ENCODE measurements at places on chromosomes 1 and 21.

- DNase-seq, result no peak
These were observed 4.0 kb downstream of the TEX50 start for GRCh38 chr1:173639102-173639501.

DNA sequence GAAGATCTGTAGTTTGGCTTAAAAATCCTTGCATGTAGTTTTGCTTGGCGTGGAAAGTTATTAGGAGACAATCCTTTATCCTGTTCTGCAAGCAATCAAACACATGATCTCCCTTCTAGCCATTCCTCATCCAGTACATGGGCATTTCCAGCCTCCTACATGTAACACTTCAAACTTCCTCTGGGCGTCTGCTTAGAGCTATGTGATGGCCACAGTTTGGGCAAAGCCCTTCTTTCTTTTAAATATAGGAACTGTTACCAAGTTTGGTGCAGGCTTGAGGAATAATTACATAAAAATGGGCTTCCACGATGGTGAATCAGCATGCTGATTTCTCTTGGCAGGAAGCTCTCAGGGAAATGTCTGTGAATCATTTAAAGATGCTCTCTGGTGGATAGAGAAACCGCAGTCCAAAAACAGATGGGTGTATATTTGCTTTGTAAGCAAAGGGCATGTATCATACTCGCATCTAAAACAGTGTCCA is 176.9 kb upstream of the FMN2 start:
- no peak for DNase-seq

DNA sequence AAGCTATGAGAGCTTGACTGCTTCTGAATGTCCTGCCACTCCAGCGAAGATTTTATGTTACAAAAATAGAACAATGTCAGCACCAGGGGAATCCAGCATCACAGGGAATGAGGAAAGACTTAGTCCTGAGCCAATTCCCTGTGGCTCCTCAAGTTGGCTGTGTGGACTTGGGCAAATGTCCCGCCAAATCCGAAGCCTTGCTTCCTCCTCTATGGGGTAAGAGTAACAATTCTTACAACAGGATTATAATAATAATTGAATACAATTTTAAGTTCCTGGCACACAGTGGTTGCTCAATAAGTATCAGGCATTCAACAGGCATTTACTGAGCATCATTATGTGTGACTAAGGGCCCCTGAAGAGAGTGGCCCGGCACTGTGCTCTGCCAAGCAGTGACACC is 44.4 kb downstream of the STPG1 start:
- no peak for DNase-seq

GRCh38 chr1:63645317-63645716 is 52.1 kb downstream of the PGM1 start:
- no peak for DNase-seq

GRCh38 chr1:44472620-44473525 is 67.8 kb downstream of the RNF220 start:
- DNase-seq, result no peak
